Effector CD8-positive, alpha-beta T cell (primary cell): ENCODE measurements at places on chromosomes 3 and 15.
A peak's percentile ranks its signal among the peaks of the same experiment; 100 is the strongest.

- no peak for DNase-seq
Observed at GRCh38 chr15:80727196-80727595, 32.1 kb downstream of the ABHD17C start.

DNA sequence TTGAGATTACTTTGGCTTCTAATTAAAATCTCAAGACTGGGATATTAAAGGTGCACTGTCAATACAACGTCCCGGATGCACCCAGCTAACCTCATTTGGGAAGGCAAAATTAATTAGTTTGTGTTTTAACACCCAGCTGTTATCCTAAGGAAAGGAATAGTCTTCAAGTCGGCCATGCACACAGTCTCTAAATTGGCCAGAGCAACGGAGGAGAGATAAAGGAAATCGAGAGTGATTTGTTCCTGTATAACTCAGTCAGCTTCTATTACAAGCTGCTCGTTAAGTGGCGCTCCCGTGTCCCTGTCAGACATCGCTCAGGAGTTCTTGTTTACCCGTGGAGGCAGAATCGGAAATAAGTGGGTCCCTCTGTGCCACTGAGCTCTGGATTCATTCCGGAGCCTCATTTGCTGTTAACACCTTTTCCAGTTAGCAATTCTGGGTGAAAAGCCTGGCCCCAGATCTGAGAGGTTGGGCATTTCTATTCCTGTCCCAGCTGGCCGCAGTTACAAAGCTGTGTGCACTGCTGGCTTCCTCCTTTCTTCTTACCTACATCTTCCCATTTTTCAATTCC lies 63.9 kb downstream of the ST8SIA2 start:
- DNase-seq = no peak

GRCh38 chr15:83559310-83559966 lies 94.5 kb upstream of the ADAMTSL3 start:
- no peak for DNase-seq

DNA sequence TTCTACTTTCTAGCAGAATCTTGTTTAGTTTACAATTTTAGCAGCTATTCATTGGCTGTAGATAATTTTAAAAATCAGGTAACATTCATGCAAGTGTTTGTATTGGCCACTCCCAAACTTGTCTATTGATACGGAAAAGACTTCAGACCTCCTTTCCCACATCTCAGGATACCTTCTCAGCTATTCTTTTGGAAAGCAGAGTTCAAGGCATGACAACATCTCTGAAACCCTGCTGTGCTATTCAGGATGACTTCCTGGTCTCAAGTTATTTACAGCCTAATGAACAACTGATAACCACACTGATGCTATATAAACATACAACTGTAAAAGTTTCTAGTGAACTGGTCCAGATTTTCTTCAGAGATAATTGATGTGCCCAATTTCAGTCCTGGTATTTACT lies 55.8 kb downstream of the DZIP3 start:
- no peak for DNase-seq

DNA sequence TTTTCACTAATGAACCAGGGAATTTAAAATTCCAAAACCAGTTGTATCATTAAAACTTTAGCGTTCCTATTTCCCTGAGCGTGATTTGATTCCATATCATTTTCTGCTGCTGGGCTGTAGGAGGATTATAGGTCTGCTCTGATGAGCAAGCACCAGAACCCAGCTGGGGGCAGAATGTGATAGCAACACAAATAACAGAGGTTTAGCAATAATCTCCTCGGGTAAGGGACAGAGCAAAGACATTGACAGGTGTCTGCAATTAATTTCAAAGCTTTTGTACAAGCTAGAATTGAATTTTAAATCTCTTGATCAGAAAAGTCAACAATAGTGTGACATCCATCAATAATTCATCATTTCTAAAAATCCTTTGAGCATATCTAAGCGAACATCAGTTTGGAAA lies 163.4 kb upstream of the RAP2B start:
- no peak for DNase-seq

DNA sequence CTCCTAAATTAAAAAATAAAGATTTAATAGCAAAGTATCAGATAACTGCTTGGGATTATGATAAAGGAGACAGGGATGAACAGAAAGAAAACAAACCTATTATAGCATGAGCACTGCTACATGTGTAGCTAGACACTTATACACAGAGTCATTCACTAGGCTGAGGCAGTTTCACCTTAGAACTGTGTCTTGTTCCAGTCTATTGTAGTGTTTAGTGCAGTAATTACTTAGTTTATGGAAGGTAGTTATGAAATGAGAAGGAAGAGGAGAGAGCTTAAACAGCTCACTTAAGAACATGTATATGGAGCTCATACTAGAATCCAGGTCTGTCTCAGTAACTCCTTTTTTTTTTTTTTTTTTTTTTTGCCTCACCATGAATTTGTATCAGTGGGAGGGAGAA lies 441.4 kb downstream of the PDCD6IP start:
- DNase-seq = no peak

- no peak for DNase-seq
Observed at GRCh38 chr3:143302638-143303171, 183.1 kb downstream of the CHST2 start.

- no peak for DNase-seq
Observed at GRCh38 chr3:77563012-77563411, 523.1 kb downstream of the ROBO2 start.

- no peak for DNase-seq
Observed at GRCh38 chr3:172905451-172905850, 154.9 kb downstream of the ECT2 start.

- no peak for DNase-seq
Observed at GRCh38 chr3:49717959-49718857, 1.3 kb downstream of the AMIGO3 start.

DNA sequence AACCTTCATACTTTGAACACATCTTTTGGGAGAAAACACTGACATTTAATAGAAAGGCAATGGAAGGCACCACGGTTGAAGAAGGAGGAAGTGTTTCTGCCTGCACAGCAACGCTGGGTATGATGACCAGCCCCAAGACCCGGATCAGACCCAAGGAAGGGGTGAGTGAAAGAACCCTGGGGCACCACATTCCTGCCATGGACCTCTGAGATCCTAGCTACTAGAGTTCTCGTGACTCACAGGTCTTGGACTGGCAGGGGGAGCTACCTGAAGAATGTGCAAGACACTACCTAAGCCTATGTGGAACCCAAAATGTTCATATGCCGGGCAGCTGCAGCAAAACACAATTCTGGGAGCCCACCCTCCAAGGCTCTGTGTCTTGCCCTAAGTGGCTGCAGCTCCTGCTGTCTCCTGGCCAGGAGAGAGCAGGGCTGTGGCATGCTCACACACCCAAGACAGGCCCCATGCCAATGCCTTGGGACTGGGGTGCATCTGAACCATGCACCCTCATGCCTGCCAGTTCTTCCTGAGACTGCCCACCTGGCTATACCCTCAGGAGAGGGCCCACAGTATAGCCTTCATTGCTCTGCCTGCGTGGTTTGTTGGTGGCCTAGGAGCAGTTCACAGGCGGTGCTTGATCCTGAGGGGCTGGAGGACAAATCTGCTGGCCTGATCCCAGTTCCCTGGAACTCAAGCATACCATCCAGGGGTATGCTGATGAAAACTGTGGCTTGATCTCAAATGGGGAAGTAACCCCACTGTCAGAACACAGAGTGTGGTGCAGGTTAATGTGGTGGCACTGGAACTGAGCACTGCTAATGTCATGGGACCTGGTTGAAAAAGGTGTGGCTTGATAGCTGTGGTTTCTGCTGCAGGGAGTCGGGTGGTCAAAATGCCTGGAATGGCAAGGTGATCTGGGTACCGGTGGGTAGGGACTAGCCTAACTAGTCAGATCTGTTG lies 353.3 kb upstream of the ARHGEF26 start:
- DNase-seq = no peak

- DNase-seq = no peak
Observed at GRCh38 chr3:128998561-128998960, 2.5 kb upstream of the EFCC1 start.

GRCh38 chr3:78659386-78659987 lies 1108.3 kb downstream of the ROBO1 start:
- peak; percentile 11 for DNase-seq

DNA sequence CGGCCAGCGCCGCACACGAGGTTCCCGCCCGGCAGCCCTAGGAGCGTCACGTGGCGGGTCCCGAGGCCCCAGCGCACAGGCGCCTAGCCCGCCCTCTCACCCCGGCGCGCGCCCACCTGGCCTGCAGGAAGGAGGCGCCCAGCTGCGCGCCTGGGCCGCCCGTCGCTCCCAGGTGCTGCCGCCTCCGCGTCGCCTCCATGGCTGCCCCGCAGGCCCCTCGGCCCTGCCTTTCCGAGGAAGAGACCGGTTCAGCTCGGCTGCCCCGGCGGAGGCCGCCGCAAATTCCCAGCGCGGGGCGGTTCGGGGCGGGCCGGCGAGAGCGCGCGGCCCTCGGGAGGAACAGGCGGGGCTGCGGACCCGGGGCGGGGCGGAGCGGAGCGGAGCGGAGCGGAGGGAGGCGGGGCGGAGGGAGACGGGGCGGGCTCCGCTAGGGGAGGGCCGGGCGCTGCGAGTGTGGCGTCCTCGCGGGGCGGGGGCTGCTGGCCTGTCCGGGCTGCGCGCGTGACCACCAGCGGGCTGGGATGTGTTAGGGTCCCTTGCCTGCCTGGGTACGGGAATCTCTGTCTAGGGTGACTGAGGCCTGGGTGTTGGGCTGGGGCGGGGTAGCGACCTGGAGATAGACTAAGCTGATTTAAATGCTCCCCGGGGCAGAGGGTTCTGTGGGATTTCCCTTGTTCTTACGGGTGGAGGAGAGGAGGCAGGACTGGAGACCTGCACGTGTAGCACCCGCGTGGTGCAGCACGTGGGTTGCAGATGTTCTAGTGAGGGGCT lies at the start of gene CLN6:
Gene CLN6, minus strand, starts transcription at position 343 of the 771 bp plus-strand sequence. Its CDS starts 144 bp downstream, at position 199.
- DNase-seq = peak; percentile 73

DNA sequence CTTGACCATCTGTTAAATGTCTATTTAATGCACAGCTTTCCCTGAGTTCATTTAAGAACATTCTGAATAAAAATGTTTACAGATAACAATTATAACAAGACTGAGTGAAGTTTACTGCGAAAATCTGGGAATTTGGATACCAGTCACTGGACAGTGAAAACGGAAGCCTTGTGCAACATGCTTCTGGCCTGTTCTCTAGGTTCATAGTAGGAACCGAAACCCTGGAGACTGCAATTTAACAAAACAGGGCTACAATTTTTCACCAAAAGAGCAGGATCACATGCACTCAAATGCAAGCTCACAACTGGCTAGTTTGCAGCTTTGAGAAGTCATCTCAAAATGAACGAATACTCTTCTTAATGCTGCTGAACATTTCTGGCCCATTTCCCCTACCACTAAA lies 435.9 kb downstream of the NR2F2 start:
- DNase-seq = no peak

- no peak for DNase-seq
Observed at GRCh38 chr3:157104521-157104920, 55.4 kb downstream of the CCNL1 start.

DNA sequence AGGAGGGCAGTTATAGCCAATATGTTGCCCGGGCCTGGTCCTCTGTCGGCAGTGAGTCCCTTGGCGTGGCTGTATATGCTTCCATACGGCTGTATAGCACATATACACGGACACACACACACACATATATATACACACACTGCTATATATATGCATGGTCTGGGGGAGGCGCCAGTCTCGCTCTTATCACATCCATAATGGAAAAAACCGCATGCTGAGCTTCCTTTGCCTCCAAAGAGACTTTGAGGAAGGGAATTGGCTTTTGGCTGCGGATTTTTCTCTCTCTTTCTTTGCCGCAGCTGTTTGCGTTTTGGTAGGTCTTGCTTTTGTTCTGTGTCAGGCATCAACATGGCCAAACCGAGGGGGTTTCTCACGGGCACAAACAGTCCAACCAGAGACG lies 11.3 kb upstream of the TMEM115 start:
- DNase-seq = no peak

GRCh38 chr3:120200493-120201235 lies 84.4 kb downstream of the GPR156 start:
- no peak for DNase-seq

GRCh38 chr15:48935236-48935635 lies 28.5 kb downstream of the SHC4 start:
- DNase-seq = no peak

- DNase-seq = no peak
Observed at GRCh38 chr15:65795663-65796216, 3.6 kb upstream of the DENND4A start.

GRCh38 chr3:31305340-31305739 lies 227.4 kb upstream of the STT3B start:
- DNase-seq = no peak

DNA sequence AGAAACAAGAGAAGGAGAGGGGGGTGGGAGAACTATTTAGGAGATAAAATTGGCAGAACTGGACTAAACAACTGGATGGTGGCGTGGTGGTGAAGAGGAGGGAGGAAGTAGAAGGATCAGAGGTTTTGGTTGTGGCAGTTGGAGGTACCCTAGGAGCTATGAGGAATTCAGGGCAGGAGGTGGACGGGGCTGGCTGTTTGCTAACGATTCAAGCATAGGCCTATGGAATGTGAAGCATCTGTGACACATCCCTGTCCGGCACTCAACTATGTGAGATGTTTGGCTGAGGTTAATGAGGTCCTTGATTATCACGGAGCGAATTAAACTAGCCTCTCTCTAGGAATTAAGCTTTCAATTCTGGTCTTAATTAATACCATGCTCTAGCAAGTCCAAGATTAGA lies 13.5 kb downstream of the TARS3 start:
- DNase-seq = no peak

GRCh38 chr3:42843713-42844411 lies 31.8 kb downstream of the CYP8B1 start:
- no peak for DNase-seq

GRCh38 chr3:172630316-172630715 lies 80.6 kb downstream of the NCEH1 start:
- DNase-seq = no peak
